NCI-H524 treated with DMSO at 0.1 percent for 48 hours (cell line): ENCODE measurements at places on chromosomes 12 and 14.

- no peak for DNase-seq
Measured at GRCh38 chr14:76715101-76715500, 46.2 kb upstream of the VASH1 start.

DNA sequence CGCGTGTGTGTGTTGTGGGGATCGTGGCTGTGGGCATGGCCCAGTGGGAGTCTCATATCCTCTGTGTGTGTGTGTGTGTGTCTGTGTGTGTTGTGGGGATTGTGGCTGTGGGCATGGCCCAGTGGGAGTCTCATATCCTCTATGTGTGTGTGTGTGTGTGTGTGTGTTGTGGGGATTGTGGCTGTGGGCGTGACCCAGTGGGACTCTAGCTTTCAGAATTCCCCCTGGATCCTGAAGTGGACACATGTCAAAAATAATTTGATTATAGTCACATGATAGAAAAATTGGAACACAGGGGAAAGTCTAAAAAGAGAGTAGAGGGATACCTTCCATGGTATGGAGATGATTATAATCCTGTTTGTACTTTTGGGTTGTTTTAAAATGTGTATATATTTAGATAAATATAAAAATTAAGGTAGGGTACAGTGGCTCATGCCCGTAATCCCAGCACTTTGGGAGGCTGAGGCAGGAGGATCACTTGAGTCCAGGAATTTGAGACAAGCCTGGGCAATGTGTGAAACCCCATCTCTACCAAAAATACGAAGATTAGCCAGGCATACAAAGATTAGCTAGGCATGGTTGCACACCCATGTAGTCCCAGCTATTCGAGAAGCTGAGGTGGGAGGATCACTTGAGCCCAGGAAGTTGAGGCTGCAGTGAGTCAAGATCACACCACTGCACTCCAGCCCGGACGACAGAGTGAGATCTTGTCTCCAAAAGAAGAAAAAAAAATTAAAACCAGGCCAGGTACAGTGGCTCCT lies 11.0 kb downstream of the PAPLN start:
- no peak for DNase-seq

GRCh38 chr12:84361651-84362551 lies 550.7 kb downstream of the SLC6A15 start:
- no peak for DNase-seq

DNA sequence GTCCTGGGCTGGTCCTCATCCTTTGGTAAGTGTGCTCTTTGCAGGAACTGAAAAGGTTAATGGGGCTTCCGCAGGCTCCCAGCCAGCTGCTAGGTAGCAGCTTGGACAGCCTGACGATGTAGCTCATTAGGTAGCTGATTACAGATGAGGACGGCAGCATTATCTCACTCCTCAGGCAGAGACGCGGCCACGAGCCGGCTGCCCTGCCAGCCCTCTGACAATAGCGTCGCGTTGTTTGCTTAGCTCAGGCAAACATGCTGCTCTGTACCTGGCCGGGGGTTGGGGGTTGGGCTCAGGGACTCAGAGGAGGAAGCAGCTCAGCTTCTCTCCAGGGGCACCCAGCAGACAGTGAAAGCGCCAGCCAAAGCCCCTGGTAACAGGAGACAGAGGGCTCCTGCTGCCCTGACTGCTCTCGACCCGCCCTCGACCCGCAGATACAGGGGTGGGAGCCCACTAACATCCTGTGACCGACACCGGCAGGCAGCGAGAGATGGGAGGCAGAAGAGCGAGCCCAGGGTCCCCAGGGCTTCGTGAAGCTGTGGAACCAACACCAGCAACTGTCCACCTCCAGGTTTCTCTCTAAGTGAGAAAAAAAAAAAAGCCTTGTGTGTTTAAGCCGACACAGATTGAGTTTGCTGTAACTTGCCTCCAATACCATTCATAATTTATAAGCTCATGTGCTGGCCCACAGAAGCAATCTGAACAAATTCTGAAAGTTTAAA lies 53.4 kb upstream of the DLK1 start:
- peak; percentile 90 for DNase-seq

DNA sequence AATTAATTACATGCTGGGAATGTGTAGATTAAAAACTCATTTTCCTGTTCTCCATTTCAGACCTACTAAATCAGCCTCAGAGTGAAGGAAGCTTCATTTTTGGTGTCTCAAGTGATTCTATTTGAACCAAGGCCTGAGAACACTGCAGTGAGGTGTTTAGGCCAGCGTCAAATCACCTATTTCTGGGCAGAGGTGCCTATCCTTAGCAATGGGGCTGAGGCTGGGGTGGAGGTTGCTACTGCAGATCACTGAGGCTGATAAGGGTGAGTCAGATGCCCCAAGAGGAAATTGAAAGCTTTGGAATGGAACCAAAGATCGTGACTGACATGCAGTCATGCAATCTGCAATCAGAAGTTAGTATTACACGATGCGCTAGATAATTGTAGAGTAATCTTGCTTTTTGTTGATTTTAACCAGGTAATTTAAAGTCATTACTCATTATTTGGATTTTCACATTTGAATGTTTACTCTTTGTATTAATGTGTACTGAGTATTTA lies 4.4 kb downstream of the TXNRD1 start:
- DNase-seq, result no peak
